RPMI7951 (cell line): ENCODE measurements at places on chromosomes 16 and 17.

DNA sequence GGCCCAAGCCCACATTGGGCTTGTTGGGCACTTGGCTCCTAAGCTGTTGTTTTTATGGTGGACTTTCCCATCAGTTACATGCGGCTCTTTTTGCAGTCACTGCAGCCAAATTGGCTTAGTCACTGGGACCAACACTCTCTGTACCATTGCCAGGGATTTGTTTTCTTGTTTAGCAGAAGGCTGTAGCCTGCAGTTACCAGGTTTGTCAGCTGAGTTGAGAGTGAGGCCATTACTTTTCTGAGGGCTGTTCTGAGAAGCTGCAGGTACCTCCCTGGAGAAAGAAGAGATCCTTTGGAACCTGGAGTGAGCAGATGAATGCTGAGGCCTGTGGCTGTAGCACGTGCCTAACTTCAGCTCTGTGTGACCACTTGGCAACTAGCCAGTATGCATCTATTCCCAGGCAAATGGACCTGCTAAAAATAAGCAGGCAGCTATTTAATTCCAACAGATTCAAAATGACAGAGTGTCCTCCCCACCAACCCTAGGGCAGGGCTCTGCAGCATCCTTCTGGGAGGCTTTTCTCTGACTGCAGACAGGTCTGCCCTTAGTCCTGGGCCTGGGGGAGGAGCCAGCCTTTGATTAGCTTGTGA lies 12.9 kb downstream of the AKAP1 start:
- DNase-seq, result peak; percentile 73

GRCh38 chr17:65888649-65889048 lies 303.3 kb downstream of the CEP112 start:
- peak; percentile 6 for DNase-seq

GRCh38 chr17:21418446-21419298 lies 42.5 kb downstream of the KCNJ12 start:
- no peak for DNase-seq

DNA sequence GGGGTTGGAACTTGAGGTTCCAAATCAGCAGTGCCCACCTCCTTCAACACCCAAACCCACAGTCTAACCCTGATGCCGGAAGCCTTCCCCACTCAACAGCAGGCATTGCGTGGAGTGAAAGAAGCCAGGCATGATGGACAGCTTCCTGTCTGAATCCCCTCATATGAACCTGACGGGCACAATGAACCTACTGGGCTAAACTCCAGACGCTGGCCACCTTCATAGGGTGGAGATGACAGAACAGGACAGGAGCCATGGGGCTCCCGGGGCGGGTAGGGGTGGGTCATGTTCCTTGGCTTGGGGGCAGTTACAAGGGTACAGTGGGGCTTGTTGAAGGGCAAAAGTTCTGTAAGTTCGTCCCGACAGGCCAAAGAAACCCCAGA lies 460 bp upstream of the HSBP1 start:
- DNase-seq, result no peak

- peak; percentile 47 for DNase-seq
Observed at GRCh38 chr17:18217412-18218015, 7.9 kb upstream of the LLGL1 start.
